ENCODE measurements at places on chromosomes 16 and 17.

- no peak for DNase-seq
Observed at GRCh38 chr16:9003322-9003721, 39.6 kb upstream of the USP7 start.

DNA sequence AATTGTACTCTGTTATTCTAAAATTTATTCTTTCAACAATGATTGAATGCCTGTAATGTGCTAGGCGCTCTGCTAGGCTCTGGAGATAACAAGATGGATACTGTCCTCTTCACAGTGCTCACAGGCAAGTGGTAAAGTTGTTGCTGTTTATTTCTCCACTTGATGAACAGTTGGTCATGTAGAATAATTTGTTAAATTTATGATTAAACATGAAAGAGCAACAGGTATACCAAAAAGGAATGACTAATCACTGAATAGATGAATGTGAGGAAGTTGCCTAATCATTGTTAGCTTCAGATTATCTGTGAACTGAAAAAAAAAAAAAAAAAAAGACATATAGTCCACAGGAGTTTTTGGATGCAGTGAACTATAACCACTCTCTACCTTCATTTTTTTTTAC, 62.3 kb downstream of the NFATC3 start:
- DNase-seq: no peak

DNA sequence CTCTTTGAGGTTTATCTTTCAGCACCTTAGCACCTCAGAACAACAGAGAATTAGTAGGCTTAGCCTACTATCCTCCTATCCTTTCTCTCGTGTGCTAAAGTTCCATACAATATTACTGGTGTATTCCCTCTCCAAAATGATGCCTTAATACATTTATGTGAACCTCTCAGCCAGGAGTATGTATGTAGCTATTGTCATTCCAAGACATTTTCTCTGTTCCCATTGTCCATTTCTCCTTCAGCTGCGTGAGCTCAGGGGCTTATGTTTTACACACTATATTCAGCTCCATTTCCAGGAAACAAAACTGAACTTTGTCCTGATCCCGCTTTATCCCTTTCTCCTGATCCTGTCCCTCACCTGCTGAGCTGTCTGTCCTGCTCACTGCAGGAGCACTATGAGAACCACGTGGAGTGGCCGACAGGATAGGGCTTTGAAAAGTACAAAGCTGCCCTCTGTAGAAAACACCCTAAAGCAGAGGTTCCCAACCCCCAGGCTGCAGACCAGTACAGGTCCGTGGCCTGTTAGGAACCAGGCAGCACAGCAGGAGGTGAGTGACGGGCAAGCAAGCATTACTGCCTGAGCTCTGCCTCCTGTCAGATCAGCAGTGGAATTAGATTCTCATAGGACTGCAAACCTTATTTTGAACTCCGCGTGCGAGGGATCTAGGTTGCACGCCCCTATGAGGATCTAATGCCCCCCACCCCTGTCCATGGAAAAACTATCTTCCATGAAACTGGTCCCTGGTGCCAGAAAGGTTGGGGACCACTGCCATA, 55.7 kb downstream of the CENPV start:
- no peak for DNase-seq

DNA sequence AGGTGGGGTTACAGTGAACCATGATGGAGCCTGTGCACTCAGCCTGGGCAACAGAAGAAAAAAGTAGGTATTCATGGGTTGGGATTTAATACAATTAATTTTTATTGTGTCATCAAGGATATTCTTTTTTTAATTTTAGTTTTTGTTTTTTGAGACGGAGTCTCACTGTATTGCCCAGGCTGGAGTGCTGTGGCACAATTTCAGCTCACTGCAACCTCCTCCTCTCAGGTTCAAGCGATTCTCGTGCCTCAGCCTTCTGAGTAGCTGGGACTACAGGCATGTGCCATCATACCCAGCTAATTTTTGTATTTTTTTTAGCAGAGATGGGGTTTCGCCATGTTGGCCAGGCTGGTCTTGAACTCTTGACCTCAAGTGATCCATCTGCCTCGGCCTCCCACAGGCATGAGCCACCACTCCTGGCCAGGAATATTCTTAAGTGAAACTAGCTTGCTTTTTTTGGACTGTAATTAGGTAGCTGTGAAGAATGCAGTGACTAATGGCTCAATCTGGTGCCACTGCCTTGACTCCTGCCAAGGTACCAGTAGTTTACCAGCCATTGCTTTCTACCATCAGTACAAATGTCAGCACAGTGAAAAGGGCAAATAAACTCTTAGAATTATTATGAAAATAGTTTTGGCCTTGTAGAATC, 4.8 kb downstream of the PPM1D start:
- DNase-seq: peak; percentile 51
